Natural killer cell (primary cell): ENCODE measurements at places on chromosomes 2 and 18. TPM values are rescaled to one million over a fixed set of nuclear protein-coding genes. Genes with fewer than 3 reads are reported as not detected.

Gene PARD6G
- not detected for total RNA-seq

Gene LCT
- total RNA-seq, result 0.05 TPM

Gene CNTNAP5
- not detected for total RNA-seq

Gene UGT1A4
- total RNA-seq, result not detected

Gene LRP2
- not detected for total RNA-seq

DNA sequence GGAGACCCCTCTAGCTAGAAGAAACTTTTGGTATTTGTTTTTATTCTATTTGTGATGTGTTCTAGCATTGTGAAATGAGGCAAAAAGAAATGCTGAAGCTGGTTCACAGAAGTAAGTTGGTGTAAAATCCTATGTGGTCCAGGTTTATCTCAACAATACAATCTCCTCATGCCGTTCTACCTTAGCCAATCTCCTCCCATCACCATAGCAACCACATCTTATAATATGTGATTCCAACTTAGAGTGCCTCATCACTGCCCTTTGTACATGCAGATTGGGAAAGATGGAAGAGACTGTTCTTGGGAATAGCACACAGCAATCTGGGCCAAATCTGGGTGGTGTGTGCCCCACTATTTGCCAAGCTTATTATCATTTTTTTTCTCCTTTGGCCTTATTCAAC is 30.3 kb downstream of the DPP10 start:
- no peak overlapping the region for H3K27ac ChIP-seq
- H3K27me3 ChIP-seq, result no peaks in the 10 kb centered on the region
- no peaks in the 10 kb centered on the region for H3K36me3 ChIP-seq
- H3K4me3 ChIP-seq, result no peak overlapping the region
- H3K4me1 ChIP-seq, result no peaks in the 10 kb centered on the region

DNA sequence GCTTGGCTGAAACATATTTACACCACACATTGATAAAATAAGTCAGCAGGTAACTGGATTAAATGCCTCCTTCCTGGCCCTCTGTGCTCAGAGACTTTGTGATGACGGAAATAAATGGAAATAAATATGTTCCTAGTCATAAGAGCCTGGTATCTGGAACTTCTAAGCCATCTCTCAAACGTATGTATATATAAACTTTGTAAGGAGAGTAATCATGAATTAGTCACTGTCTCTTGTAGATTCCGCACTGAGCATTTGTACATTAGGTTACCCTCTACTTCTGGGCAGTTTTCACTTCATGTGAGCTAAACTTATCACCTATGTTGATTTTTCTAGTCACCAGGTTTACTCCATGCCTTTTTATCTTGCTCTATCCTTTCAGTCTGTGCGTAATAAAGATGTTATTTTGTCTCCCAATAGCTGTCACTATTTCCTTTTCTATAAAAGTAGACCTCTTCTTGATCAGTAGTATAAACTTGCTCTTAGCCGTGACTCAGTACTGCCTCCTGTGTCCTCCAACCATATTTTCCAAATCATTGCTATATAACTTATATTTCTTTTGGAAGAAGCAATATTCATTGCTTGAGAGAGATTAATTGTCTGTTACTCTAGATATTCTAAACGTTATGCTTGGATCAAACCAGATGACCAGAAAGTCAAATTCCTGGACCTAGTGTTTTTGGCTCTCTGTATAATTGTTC is 53.2 kb downstream of the FEZ2 start:
- H3K27ac ChIP-seq, result no peak overlapping the region
- no peaks in the 10 kb centered on the region for H3K27me3 ChIP-seq
- H3K36me3 ChIP-seq, result peaks cover 21% of the 10 kb centered on the region
- DNase-seq, result no peak

- DNase-seq, result no peak
- H3K4me1 ChIP-seq, result no peaks in the 10 kb centered on the region
- no peak overlapping the region for H3K4me3 ChIP-seq
Observed at GRCh38 chr2:140551287-140551686, 1579.5 kb downstream of the LRP1B start.

GRCh38 chr2:104447831-104448434 is 406.0 kb upstream of the POU3F3 start:
- no peak overlapping the region for H3K27ac ChIP-seq
- no peaks in the 10 kb centered on the region for H3K4me1 ChIP-seq
- H3K36me3 ChIP-seq, result no peaks in the 10 kb centered on the region
- no peak for DNase-seq

DNA sequence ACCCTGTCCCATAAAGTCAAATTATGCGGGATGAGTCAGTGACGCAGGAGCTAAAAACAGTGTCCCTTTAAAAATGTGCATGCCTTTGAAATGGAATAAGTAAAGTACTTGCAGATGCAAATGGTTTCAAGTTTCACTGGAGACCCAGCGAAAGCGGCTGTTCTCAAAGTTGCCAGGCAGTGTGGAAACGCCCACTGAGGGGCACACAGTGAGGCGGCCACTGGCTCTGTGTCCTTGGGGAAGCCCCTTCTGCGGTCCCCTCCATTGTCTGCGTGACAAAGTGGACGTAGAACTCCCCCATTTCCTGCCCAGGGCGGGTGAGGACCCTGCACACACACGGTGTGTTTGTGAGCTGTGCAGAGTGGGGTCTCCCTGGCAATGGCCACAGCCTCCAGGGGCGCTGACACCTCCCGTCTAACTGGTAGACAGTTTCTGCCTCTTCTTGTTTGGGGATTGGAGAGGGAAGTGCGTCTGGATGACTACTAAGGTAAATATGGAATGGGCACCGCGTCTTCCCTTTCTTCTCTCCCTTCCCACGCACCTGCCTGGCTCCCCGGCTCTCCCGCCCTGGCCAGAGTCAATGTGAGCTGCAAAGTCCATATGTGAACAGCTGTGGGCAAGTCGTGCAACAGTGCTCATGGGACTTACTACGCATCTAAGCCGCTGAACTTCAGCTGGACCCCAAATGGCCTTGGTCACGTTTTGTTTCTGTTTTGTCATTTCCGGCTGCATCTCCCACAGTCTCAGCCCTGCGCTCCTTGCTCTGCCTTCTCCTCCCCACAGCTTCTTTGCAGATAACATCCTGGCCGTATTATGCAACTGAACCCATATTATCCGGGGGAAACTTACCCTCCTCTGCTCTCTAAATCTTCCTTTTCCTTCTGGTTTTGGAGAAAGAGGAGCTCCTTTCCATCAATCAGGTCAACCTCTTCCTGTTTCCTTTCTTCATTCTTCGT is 33.7 kb upstream of the ZNF516 start:
- no peaks in the 10 kb centered on the region for H3K36me3 ChIP-seq
- H3K27ac ChIP-seq, result no peak overlapping the region
- DNase-seq, result peak; percentile 11
- H3K4me1 ChIP-seq, result peaks cover 12% of the 10 kb centered on the region
- H3K4me3 ChIP-seq, result no peak overlapping the region

GRCh38 chr2:226475650-226476049 is 324.0 kb downstream of the IRS1 start:
- no peak overlapping the region for H3K4me3 ChIP-seq
- no peaks in the 10 kb centered on the region for H3K36me3 ChIP-seq
- H3K27me3 ChIP-seq, result no peaks in the 10 kb centered on the region
- no peaks in the 10 kb centered on the region for H3K4me1 ChIP-seq
- H3K27ac ChIP-seq, result no peak overlapping the region

GRCh38 chr2:88950010-88950409 is 258.5 kb downstream of the RPIA start:
- no peaks in the 10 kb centered on the region for H3K36me3 ChIP-seq
- DNase-seq, result peak; percentile 19
- no peak overlapping the region for H3K4me3 ChIP-seq
- no peak overlapping the region for H3K27ac ChIP-seq

- H3K4me1 ChIP-seq, result no peaks in the 10 kb centered on the region
- no peaks in the 10 kb centered on the region for H3K27me3 ChIP-seq
- H3K27ac ChIP-seq, result no peak overlapping the region
- no peaks in the 10 kb centered on the region for H3K36me3 ChIP-seq
- no peak overlapping the region for H3K4me3 ChIP-seq
Observed at GRCh38 chr2:120990451-120990871, 254.8 kb downstream of the GLI2 start.

GRCh38 chr2:15565994-15566671 is 5.0 kb upstream of the NBAS start:
- peaks cover 4% of the 10 kb centered on the region for H3K4me1 ChIP-seq
- no peaks in the 10 kb centered on the region for H3K36me3 ChIP-seq
- no peak overlapping the region for H3K4me3 ChIP-seq
- no peak overlapping the region for H3K27ac ChIP-seq
